GM06990 (cell line): ENCODE measurements at places on chromosomes 6 and 20.

DNA sequence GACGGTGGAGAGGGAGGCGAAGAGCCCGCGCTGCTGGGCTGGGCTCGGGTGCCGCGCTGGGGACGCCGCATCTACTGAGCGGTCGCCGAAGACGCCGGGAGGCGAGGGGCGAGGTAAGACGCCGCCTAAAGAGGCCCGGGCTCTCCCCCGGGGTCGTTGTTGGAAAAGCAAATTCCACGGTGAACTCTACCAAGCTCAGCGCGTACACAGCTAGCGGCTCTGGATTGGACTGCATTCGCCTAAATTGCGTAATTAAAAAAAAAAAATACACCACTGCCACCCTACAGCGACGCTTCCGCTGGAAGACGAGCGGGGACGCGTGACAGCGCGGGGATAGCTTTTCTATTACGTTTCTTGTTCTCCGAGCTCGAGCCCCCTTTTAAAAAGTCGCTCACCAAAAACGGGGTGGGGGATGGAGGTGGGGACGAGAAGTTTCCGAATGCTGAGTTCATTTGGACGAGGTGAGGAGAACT, 92.0 kb upstream of the PRDM1 start:
- DNase-seq, result no peak

GRCh38 chr20:61846741-61847419, 218.8 kb downstream of the TAF4 start:
- DNase-seq, result no peak

- no peak for DNase-seq
These were observed 34.6 kb downstream of the EDN1 start for GRCh38 chr6:12324748-12325147.

GRCh38 chr6:89965441-89966227, 71.4 kb downstream of the GJA10 start:
- DNase-seq, result no peak

- DNase-seq, result no peak
These were observed 146.0 kb downstream of the ELOVL4 start for GRCh38 chr6:79801362-79801761.

DNA sequence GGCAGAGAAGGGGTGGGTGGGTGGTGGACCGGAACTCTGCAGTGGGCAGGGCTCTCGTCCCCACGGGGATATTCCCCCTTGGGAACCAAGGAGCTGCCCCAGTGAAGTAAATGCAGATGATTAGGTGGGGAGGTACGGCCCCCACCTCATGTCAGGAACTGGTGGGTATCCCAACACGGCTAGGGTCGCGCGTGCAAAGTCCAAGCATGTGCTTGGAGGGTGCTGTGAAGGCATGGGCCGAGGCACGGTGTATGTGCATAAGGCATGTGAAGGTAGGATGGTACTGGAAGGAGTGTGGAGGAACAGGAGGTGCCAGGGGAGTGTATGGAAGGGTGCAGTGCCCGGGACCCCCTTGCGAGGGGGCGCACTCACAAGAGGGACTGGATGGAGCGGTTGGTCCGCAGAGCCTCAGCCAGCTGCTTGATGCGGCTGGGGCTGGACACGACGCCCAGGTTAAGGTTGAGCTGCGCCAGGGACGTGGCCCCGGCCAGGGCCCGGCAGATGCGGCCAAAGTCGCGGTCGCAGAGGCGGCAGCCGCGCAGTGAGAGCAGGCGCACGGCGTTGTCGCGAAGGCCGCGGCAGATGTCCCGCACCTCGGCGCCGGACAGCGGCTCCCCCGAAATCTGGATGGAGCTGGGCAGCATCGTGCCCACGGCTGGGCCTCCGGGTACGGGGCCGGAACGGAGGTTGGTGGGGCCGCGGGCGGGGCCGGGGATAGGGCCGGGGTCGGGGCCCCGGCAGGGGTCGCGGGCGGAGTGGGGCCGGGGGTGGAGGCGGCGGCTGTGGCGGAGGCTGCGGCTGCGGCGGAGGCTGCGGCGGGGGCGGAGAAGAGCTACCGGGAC, 783 bp downstream of the LRRC73 start:
- peak; percentile 38 for DNase-seq

DNA sequence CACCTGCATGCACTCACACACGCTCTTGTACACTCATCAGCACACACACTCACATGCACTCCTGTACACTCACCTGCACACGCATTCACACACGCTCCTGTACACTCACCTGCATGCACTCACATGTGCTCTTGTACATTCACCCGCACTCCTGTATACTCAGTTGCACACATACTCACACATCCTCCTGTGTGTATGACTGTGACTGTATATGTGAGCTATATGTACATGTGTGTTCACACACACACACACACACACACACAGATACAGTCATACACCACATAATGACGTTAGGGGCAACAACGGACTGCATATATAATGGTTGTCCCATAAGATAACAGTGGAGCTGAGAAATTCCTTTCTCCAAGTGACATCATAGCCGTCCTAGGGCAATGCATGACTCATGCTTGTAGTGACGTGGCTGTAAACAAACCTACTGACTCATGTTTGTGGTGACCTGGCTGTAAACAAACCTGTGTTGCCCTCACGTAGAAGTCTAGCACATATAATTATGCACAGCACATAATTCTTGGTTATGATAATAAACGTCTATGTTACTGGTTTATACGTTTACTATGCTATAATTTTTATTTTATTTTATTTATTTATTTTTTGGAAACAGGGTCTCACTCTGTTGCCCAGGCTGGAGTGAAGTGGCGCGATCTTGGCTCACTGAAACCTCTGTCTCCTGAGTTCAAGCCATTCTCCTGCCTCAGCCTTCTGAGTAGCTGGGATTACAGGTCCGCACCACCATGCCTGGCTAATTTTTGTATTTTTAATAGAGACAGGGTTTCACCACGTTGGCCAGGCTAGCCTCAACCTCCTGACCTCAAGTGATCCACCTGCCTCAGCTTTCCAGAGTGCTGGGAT, 22.8 kb upstream of the TAF4 start:
- no peak for DNase-seq

- no peak for DNase-seq
These were observed 2.0 kb upstream of the SHLD1 start for GRCh38 chr20:5748246-5748645.

DNA sequence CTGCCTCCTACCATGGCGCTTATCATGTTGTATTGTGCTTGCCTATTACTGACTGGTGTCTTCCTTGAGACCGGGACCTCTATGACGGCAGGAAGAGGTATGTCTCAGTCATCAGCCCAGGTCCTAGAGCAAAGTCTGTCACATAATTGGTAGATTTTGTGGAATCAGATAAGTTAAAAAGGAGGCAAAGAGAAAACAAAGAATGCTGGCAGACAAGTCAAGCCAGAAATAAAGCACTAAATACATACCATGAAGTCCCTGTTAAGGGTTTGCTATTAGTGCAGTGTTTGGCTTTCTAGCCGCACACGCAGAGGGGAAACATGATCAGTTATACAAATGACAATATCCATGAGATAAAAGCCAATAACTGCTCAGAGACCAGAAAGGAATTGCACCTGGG, 6.0 kb downstream of the TOMM34 start:
- no peak for DNase-seq

DNA sequence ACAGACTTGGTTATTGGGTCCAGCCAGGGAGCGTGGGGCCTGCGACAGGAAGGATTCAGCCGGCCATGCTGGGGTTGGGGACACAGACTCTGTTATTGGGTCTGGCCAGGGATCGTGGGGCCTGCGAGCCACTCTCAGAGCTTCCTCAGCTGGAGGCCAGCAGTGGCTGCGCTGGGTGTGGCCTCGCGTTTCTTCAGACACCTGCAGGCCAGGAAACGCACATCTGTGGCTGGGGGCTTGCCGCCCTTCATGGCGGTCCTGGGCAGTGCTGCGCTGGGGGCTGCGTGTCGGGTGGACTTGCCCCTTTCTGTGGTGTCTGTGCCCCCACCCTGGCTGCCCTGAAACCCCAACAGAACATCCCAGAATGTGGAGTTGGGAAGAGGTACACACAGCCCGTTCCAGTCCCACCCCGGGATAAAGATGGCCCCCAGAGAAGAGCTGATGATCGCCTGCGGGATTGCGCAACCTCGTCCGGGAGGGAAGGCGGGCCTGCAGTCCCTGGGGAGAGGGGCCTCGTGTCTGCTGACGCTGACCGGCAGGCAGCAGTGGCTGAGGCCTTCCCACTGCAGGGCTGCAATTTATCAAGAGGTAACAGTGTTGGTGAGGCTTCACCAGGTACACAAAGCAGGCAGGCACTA, 16.9 kb upstream of the MTG2 start:
- DNase-seq, result no peak

GRCh38 chr6:2535506-2535905, 215.2 kb downstream of the MYLK4 start:
- DNase-seq, result no peak

- DNase-seq, result no peak
These were observed 20.9 kb downstream of the PHF20 start for GRCh38 chr20:35792740-35793139.

GRCh38 chr6:152399399-152399798, 237.8 kb downstream of the SYNE1 start:
- DNase-seq, result no peak

DNA sequence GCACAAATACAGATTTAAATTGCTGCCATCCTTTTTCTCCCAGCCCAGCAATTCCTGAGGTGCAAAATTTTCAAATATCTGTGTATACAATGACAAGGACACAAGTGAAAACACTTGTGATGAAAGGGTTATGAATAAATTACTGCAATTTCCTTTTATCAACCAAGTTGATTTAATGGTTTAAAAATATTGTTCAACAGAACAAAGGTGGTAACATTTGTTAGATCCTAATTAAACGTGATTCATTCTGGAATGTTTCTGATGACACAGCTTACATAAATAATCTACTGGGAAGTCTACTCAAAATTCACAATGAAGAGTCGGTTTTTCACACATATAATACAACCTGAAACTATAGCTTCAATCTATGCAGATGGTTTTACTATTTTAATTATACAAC, 17.1 kb downstream of the B4GALT5 start:
- DNase-seq, result no peak

DNA sequence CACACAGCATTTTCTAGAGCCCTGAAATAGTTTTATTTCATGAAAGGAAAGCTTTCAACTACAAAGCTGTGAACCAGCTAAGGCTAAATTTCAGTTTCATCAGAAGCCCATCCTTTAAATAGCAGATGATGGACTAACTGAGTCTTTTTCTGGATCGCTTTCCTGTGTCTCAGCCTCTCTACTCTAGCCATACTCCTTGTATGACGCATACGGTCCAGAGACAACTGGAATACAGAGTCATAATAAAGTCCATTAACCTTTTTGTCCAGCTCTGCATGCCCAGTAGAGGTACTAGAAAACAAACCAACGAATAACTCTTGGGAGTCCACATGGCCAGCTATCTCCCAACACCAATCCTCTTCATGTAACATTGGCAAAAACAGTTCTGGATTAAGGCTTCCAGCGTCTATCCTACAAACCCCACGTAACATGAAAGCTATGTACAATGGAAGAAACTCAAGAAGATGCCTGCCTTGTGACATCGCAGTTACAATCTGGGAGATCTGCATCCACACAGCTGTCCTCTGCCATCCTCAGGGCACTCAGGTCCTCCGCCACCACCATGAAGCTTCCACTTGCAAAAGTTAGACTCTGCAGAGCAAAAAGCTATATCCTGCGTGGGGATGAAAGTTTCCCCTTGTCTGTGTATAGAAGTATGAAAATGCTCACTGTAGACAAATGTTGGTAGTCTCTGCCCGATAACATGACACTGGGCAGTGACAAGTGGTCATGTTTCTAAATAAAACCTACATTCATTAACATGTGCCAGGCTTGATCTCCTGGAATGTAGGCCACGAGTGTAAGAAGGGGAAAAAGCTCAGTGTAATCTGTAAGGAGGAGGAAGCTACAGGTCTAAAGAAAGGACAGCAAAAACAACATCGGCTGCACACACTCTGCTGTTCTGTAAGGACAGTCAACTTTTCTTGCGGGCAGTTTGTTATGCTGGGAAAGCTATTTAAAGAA, 360.4 kb downstream of the ESR1 start:
- no peak for DNase-seq

DNA sequence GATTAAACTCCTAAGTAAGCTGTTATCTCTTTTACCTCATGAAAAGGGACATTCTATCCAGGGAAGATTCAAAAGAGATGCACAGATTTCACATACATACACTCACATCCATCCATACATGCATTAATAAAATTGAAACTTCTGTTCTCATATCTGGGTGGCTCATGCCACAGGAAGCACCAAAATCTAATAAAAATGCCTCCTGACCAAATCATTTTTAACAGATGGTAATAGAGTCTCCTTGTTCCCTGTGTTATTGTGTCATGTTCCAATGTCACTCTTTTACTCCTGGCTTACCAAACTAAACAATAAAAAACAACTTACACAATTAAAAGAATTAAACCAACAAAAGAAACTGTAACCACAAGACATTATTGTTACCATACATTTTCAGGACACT, 742.1 kb upstream of the MANEA start:
- DNase-seq, result no peak

DNA sequence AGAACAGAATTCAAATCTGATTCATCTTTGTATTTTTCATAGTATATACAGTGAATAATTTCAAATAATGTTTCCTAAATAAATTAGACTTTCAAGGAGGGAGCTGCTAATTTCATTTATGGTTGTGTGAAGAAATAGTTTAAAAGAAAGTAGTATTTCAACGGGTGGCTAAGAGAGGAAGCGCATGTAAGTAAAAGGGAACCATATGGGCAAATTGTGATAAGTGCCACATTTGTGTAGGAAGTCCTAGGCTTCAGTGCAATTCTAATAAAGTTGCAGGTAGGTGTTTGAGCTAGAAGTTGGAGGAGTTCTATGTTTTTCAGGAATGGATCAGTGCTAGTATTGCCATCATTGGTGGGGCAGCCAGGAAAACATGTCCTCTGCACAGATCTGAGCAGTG, 178.8 kb upstream of the PRDM1 start:
- DNase-seq, result no peak

DNA sequence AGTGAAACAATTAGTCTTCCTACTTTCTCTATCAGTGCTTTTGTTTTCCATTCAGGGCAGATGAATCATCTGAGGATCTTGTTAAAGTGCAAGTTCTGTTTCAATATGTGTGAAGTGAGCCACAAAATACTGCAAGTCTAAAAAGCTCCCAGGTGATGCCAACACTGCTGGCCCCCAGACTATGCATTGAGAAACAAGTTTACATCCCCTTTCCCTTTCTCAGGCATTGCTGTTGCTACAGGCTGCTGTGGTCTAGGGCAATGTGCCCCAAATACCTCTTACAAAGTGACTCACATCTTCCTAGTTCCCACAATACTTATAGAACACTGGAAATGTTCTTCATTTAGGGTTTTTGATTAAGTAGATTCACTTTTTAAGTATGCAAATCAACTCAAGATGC, 31.8 kb downstream of the ABRACL start:
- no peak for DNase-seq

- DNase-seq, result no peak
These were observed 216.5 kb upstream of the FLRT3 start for GRCh38 chr20:14553774-14554534.
